ENCODE measurements at places on chromosomes 13 and 19.

DNA sequence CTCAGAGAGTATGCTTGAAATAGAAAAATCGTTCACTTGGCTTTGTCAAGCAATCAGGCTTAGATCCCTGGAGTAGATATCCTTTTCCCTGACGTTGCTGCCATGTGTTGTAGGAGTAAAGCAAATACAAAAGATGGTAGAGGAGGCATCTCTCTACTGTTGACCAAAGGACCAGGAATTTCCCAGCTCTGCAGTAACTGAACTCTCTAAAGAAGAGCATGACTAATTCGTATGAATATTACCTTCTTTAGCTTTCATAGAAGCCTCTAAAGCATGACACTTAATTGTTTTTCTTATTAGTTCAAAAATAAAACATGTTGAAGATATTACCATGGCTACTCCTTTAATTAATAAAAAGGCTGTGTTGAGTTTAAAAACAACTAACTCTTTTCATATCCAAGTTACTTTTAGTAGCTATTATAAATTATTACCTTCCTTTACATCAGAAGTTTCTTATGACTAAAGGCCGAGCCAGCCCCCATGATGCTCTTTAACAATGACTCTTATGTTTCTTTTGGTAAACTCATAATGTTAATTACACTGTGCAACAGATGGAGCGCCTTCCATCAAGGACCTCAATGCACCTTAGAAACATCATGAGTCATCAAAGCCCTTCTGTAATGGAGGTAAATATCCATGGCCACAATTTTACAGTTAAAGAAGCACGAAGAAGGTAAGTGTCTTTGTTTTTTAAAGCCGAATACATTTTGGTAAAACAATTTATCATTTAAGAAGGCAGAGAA is 352.4 kb downstream of the KLF5 start:
- DNase-seq, result no peak

DNA sequence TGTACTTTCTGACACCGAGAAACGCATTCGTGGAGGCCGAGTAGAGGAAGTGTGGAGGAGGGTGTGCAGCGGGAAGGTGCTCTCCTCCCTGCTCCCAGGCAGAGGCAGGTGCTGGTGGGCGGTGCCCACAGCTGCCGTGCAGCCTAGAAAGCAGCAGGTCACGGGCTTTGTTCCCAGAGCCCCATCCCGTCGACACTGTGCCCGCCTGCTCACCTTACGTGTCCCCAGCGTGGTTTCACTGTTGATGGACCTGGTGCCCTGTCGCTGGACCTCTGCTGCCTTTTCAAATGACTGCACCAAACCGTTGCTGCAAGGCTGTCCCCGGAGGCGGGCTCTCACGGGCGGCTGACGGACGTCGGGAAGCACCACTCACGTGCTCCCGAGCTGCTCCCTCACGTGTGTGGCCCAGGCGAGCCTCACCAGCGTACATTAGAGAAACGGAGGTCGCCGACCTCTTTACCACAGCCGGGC is 20.8 kb downstream of the PLEKHJ1 start:
- peak; percentile 27 for DNase-seq

DNA sequence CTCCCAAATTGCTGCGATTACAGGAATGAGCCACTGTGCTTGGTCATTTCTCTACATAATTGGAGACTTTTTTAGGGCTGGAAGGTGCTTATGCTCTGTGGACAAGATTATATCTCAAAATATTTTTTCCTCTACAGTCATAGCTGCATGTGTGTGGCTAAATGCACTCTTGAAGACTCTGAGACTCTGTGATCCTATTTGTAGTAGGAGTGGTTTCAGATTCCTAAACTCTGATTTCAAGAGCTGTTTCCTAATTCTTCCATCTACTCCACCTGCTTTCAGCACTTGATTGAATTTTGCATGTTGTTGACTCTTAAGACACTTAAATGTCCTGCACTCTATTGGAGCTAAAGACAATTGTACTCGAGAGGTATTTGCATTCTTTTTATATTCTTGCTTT is 78.0 kb downstream of the KLF5 start:
- no peak for DNase-seq

GRCh38 chr19:10717356-10718204 is at the start of gene DNM2:
Gene DNM2, plus strand, starts transcription at chr19:10718079. Its CDS starts 164 bp downstream, at chr19:10718243.
- DNase-seq, result peak; percentile 100

- no peak for DNase-seq
Observed at GRCh38 chr19:7682175-7682855, 1.7 kb downstream of the TRAPPC5 start.
